ENCODE measurements at places on chromosomes 2 and 18.

DNA sequence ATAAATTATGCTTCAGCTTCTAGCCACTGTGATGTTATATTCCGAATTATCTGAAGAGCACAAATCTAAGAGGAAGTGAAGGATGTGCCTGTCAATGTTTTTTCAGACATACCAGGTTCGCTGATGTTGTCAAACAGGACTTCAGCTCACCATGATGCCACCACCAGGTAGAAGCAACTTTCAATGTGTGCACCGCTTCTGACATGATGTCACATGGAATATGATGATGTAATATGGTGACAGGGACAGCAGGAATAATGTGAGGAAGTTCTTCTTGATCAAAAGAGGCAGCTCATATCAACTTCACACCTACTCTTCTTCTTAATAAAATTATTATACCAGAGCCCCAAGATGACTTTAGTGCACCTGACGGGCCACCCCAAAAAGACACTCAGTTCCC is 893.2 kb downstream of the BCL11A start:
- DNase-seq, result no peak

DNA sequence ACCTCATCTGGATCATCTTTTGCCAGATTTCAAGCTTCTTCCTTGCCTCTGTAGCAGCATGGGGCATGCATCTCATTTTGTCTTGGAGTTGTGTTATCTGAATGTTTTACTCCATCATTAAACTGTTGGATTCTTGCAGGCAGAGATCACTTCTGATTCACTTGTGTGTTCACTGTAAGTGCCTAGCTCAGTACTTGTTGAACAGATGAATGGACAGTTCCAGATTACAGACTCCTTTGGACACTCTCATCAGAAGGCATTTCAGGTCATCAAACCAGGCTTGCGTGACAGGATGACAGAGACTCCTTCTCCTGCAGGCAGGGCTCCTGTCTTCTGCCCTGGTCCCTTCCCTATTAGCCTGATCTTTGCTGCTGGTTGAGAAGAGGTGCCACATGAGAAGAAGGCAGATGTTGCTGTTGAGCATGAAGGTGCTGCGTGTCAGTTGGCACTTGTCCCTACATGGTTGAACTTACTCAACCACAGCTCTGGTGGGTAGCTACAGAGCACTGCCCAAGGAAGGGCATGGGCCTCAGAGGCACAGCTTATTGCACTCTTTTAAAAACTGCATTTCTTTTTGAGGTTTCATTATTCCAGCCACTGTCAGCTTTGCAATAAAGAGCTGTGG is 58.9 kb downstream of the INPP4A start:
- no peak for DNase-seq

GRCh38 chr2:63651861-63652651 is 63.3 kb downstream of the MDH1 start:
- no peak for DNase-seq

- no peak for DNase-seq
These were observed 203.9 kb upstream of the ALPP start for GRCh38 chr2:232174662-232175061.

DNA sequence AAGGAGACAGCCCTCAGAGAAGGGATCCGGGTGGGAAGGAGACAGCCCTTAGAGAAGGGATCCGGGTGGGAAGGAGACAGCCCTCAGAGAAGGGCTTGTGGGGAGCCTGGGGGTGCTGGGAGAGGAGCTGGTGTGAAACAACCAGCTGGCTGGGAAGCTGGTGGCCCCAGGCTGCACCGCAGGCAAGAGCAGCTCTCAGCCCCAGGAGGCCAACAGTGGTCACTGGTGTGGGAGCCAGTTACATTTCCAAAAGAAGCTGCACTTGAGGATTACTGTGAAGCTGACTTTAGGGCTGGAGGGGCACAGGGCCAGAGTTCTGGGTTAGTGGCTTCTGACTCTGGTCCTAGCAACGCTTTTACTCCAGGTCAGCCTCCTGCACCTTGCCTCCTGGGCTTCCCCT is 3.3 kb downstream of the HES6 start:
- no peak for DNase-seq

DNA sequence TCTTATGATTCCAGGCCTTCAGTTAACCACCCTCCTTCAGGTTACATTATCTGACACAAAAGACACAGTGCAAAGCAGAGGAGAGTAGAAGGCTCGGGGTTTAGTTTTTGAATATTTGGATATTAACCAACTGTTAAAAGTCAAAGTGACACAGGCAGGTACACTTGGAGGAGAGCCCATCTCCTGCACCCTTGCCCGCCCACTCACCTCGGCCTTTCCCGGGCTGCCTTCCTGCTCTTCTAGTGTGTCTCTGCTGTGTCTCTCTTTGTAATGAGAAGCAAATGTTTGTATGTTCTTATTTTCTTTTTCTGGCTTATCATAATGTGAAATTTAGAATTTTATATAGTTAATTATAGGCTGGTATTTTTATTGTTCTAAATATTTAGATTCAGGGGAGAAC is 35.1 kb downstream of the ZNF236 start:
- no peak for DNase-seq

DNA sequence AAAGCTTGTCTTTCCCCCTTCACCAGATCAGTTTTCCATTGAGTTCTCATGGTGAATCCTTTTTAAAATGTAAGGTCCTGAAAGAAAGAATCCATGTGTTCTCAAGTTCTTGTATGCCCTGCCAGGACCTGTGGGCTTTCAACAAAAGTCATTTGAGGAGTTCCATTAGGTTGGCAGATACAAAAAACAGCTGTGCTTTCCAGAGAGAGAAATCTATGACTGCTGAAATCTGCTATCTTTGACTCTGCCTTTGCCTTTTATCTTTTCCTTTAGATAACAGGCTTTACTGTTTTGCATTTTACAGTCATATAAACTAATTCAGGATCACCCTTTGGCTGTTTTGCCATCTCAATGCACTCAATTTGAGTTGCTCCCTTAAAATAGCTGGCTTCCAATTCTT is 59.7 kb downstream of the CXCR4 start:
- DNase-seq, result no peak

- no peak for DNase-seq
These were observed 136.7 kb downstream of the LAMA3 start for GRCh38 chr18:23825978-23826405.

DNA sequence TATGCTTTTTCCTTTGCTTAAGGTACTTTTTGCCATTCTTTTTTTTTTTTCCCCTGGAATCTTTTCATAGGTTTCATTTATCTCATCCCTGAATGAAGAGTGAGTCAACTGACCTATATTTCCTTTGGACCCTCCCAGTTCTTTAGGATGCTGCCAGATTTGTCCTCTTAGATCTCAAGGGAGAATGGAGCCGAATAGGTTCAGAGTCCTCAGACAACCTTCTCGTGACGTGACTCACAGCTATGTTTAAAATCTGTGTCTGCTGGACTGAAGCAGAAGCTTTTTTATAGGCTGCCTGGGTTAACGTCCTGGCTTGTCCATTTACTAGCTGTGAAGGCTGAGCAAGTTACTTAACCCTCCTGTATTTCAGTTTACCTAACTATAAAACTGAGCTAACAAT is 358.6 kb downstream of the DLGAP1 start:
- DNase-seq, result no peak

- DNase-seq, result no peak
These were observed 27.0 kb downstream of the ENOSF1 start for GRCh38 chr18:685438-685837.

DNA sequence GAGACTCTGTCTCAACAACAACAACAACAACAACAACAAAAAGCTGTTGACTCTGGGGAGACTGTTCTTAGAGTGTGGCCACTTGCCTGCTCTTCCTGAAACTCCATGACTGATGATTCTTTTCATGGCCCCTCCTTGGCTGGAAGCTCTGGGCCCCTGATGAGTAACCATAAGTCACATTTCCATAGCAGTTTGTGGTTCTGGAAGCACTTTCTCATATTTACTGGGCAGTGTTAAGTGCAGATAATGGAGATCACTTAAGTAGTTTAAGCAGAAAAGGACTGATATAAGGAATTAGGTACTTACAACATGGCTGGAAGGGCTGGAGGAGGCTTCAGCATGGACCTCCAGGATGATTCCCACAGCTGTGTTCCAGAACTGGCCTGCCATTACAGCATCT is 147.3 kb upstream of the DLX2 start:
- DNase-seq, result no peak

DNA sequence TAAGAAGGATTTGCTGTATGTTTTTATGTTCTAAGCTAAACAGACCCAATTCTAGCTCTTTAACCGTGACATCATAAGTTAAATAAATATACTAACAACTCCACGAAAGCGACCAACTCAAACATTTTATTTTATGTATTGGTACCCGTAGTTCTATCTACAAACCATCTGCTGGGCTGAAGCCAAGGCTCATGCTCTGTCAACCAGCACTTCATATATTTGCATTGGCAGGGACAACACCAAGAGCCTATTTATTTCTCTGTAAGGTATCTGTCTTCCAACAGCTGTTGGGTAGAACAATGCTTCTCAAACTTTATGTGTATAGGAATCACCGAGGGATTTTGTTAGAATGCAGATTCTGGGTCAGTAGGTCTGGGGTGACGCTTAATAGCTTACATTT is 64.5 kb downstream of the PID1 start:
- no peak for DNase-seq

DNA sequence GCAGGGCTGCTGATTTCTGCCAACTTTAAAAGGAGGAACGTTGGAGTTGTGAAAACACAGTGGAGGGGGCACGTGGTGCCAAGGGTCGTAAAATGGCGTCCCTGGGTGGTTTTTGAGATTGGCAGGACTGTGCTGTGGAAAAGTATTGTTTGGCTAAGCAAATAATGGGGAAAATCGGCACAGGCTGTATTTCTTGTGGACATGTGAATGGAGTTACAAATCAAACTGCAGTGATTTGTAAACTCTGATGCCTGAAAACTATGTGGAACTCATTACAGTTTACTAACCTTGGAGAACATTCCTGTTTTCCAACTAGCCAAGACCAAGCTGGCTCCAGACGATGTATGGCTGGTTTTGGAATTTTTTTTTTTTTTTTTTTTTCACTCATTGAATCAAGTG is 68.7 kb downstream of the KCTD1 start:
- DNase-seq, result no peak

DNA sequence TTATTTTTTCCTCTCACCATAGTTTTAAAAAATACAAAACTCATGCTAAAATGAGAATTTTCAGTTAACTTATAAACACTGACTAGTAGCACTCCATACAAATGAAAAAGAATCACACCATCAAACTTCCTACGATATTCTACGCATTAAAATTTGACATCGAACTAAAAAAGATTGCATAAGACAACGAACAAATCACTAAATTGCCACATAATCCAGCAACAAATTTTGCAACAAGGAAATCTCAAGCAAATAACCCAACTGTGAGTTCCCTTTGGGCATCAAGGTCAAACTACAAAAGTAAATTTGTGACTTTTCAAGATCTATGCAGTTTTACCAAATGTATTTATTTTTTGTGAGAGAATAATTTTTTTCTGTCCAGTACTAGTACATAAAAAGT is 1.5 kb downstream of the MAP3K2 start:
- no peak for DNase-seq

GRCh38 chr2:57693177-57693576 is 353.4 kb upstream of the VRK2 start:
- no peak for DNase-seq

GRCh38 chr2:151619337-151619989 is 114.8 kb downstream of the NEB start:
- no peak for DNase-seq

- no peak for DNase-seq
These were observed 777.0 kb downstream of the TSN start for GRCh38 chr2:122532481-122532880.

DNA sequence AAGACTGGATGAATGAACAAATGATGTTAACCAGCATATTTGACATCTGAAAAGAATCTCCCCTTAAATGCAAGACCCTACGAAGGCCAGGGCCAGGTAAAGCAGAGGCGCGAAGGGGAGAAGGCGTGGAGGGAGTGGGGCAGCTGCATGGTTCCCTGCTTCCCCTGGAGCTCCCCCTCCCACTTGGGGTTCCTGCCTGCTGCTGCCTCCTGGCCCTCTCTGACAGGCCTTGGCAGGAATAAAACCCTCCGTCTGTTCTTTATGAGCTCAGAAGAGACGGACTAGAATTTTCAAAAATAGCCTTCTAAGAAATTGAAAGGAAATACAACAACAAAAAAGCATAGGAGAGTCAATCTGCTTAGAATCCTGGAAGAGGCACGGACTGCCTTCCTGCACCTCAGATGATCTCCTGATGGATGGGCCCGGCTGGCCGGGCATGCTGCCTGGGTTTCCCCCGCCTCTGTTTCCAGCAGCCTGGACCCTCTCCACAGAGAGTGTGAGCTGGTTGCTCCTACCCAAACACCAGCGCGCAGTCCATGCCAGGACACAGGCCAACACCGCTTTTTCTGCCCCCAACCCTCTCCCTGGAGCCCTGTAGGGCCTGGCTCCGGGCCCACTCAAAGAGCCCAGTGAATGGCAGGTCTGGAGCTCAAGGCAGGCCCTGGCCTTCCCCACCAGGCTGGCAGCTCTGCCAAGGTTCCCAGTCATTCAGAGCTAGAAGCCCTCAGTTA is 23.9 kb downstream of the CFAP65 start:
- no peak for DNase-seq

- no peak for DNase-seq
These were observed 180.6 kb downstream of the ZNF407 start for GRCh38 chr18:74778191-74778847.

GRCh38 chr2:239467281-239467955 is 66.6 kb upstream of the HDAC4 start:
- DNase-seq, result no peak

- DNase-seq, result no peak
These were observed 2.0 kb downstream of the GALNT3 start for GRCh38 chr2:165792104-165792454.

GRCh38 chr18:50396005-50396660 is 21.3 kb downstream of the SKA1 start:
- no peak for DNase-seq

Data from stimulated activated CD8-positive, alpha-beta memory T cell treated with anti-CD3 and anti-CD28 coated beads, Interleukin-7, amount 100 ng/mL, for 1 hour (primary cell).